ENCODE measurements at places on chromosomes 4 and X.

GRCh38 chrX:53088136-53088974 lies 5.6 kb upstream of the KANTR start:
- peak; percentile 85 for DNase-seq

GRCh38 chr4:185836241-185837084 lies 24.5 kb upstream of the SORBS2 start:
- no peak for DNase-seq

- DNase-seq, result no peak
These were observed 60.1 kb downstream of the ABLIM2 start for GRCh38 chr4:8098506-8098905.

- DNase-seq, result no peak
These were observed 94.6 kb downstream of the RLIM start for GRCh38 chrX:74519870-74520269.

DNA sequence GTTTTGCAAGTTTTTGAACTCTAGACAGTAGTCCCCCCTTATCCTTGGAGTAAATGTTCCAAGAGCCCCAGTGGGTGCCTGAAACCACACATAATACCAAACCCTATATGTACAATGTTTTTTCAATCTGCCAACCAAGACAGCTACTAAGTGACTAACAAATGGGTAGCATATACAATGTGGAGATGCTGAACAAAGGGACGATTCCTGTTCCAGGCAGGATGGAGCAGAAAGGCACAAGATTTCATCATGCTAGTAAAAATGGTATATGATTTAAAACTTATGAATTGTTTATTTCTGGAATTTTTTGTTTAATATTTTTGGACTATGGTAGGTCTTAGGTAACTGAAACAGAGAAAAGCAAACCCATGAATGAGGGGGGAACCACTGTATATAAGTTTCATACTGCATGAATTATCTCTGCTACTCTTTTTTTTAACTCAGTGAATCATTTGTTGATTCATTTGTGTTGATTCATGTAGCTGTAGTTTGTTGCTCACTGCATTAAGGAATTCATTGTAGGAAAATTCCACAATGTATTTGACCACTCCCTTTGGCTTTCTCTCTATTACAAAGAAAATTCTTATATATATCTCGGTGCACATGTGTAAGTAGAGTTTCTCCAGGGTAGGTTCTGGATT lies 21.9 kb upstream of the ANXA3 start:
- no peak for DNase-seq

DNA sequence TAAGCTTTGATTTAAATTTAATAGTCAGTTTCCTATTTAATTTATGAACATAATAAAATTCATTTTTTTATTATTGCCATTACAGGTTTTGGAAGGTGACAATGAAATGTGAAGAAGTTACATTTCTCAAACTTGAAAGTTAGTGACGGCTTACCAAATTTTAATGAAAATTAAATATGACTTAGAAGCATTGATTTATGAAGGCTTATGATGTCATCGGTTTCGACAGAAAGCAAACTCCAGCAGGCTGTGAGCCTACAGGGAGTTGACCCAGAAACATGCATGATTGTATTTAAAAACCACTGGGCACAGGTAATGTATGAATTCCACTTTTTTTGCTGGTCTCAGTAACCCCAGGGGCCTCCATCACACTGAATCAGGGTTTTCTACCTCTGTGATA lies 157.1 kb downstream of the FHIP1A start:
- DNase-seq, result no peak

DNA sequence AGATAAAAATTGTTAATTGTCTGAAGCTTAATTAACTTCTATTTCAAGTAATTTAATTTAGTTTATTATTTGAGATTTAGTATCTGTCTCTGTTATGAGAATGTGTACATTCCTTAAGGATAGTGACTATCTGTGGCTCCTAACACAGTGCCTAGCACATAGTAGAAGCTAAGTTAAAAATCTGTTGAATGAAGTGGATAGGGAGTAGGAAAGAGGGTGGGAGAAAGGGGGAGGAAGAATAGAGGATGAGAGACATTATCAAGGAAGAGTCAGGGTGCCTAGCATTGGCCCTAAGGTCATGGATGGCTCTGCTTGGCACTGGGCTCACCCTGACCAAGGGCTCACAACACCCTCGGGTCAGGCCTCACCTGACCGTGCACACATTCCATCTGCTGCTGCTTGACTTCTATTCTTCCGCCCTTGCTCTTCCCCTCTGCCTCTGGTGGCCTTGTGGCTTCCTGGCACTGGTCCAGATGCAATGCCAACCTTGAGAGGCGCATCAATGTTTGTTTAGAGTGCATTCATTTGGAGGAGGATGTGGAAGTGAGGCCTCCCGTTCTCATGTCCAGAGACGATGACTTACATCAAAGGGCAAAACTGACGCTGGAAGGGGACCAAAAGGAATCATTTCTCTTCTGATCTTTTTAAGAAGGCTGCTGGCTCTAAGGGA lies 42.3 kb downstream of the TRIM2 start:
- DNase-seq, result no peak

DNA sequence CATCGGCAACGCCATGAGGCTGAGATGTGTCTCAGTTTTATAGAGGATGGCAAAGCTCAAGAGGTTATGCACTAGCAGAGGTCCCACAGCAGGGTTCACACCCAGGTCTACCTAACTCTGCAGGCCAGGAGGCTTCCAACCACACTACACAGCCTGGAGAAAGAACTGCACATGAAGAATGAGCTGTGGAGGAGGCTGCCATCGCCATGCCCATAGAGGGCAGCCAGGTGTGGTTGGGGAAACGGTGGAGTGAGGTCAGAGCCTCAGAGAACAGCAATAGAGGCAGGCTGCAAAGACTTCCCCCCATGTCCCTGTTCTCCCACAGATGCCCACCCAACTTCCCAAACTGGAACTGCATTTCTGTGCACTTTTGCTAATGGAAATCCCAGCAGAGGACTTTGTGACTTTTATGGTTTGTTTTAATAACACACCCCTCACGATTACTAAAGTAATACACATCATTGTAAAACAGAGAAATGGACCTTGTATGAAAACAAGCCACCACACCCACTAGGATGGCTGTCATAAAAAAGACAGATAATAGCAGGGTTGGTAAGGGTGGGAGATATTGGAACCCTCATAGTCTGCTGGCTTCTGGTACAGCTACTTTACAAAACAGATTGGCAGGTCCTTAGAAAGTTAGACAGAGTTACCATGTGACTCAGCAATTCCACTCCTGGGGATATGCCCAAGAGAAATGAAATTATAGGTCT lies 58.9 kb upstream of the PROM1 start:
- no peak for DNase-seq

- DNase-seq, result no peak
These were observed 54.9 kb downstream of the MAGEB17 start for GRCh38 chrX:16222151-16222550.

- DNase-seq, result no peak
These were observed 103.1 kb downstream of the PHEX start for GRCh38 chrX:22135171-22135711.

GRCh38 chr4:157443537-157443936 lies 223.0 kb downstream of the GRIA2 start:
- DNase-seq, result no peak

DNA sequence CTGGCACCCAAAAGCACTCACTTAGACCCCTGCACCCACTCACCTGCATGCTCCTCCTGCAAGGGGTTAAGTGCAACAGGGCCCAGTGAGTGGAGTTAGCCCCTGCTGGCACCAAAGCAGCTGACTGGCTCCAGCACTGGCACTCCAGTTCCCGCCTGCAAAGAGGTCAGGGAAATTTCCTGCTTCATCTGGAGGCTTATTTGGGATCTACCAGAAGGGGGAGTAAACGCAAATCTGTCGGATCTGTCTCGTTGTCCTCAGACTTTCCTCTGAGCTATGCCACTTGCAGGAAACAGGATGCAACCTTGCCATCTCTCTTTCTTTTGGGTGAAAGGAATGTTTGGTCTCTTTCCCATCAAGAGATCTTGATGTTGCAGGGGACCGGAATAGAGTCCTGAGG lies 435.6 kb downstream of the PCDH10 start:
- no peak for DNase-seq

DNA sequence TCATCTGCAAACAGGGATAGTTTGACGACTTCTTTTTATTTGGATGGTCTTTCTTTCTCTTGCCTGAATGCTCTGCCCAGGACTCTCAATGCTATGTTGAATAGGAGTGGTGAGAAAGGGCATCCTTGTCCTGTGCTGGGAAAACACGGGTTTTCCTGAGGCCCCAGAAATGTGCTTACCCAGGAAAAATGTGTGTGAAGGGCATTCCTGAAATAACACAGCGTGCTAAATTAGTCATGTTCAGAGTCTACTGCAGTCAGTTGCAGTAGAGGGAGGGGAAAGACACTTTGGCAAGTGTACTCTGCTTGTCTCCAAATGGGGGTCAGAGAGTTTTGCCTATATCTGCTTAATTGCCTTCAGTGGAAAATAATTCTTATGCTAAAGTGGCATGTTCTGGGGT lies 153.9 kb downstream of the CCNG2 start:
- DNase-seq, result no peak

DNA sequence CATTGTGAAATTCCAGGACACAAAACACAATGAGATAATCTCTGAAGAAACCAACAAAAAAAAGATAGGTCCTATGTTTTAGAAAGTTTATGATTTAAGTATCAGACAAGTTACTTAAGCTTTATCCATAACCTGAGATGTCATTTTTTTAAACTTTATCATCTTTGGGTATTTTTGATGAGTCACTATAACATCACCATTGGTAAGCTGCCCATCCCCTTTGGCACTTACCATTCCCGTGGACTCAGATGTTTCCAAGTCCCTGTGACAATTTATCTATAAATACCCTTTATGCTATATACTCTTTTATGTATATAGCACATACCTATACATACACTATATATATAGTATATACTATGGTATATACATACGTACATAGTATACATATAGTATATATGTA lies 198.9 kb upstream of the GEMIN8 start:
- no peak for DNase-seq

GRCh38 chr4:107793996-107794395 lies 30.7 kb upstream of the SGMS2 start:
- no peak for DNase-seq

GRCh38 chr4:113444386-113444785 lies 317.2 kb downstream of the CAMK2D start:
- DNase-seq, result no peak

Measured in activated T-cell treated with anti-CD3 and anti-CD28 coated beads, Interleukin-2, amount 50 U/mL, for 1 hour (primary cell).